ENCODE measurements at places on chromosomes 1 and 21.

GRCh38 chr21:14260174-14260764 lies 44.3 kb downstream of the RBM11 start:
- DNase-seq, result no peak

- DNase-seq, result no peak
Observed at GRCh38 chr1:227033880-227034279, 93.8 kb downstream of the COQ8A start.

DNA sequence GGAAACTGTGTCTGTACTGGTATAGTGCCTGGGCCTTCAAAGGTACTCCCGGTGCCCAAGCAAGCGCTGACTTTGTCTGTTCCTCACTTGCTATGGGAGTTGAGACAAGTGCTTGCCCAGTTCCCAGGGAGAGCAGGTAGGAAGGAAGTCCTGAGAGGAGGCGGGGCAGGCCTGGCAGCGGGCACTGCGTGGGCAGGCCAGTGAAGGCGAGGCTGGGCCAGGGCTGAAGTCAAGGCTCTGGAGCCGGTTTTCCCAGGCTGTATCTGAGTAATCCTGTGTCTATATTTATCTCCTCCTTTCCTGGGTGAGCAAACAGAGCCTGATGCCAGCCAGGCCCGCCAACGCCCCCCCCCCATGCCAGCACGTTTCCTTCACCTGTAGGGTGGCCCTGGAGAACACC lies 15.9 kb upstream of the EDN2 start:
- no peak for DNase-seq

DNA sequence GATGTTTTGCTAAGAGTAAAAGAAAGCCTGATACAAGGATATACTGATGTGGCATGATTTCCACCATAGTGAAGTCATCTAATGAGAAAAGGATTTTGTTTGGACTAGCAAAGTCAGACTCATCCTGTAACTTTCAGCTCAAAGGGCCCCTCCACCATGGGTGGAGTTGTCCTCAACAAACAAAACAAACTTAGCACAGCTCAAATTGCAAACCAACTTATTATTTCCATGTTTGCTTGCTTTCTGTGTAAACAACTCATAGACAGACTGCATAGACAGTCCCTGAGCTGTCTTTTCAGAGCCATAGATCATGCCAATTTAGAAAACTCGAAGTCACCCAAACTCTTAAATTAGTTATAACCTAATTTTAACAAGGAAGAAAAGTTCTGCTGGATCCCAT lies 69.4 kb upstream of the VAV3 start:
- no peak for DNase-seq

DNA sequence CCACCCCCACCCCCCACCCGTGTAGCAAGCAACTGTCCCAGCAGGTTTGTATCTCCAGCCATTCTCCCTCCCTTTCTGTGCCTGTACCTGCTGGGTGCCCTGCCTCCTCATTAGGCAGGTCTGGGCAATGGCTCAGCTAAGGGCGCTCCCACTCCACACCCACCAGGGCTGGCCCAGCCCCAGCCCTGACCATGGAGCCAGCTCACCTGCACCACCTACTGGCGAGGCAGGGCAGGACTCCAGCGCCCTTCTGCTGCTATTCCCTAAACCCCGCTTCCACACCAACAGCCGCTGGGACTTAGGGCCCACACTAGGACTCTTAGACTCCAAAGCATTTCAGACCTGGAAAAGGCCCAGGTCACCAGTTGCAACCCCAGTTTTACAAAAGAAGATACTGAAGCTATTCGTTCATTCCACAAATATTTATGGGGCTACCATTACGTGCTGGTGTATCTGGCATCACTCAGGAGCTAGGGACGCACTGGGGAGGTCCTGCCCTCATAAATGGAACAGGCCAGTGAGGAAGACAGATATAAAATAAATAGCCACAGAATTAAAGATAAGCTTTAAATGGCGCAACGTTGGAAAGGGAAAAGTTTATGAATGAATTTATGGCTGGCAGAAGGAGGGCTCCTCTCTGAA lies 24.0 kb downstream of the PGLYRP3 start:
- no peak for DNase-seq

DNA sequence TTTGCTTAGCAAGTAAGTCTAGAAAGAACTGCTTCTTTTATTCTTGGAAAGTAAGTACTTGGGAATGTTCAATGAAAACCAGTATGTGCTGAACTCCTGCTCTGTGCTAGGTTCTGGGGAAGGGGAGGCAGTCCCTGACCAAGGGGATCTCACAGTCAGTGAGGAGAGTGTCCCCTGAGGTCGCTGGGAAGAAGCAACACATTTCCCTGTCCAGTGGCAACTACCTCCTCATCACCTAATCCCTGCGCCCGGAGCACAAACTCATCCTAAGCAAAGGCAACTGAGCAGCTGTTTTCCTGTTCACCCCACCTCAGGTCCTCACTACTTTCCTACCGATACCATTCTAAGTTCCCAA lies 61.7 kb upstream of the ANGPTL1 start:
- DNase-seq, result no peak

DNA sequence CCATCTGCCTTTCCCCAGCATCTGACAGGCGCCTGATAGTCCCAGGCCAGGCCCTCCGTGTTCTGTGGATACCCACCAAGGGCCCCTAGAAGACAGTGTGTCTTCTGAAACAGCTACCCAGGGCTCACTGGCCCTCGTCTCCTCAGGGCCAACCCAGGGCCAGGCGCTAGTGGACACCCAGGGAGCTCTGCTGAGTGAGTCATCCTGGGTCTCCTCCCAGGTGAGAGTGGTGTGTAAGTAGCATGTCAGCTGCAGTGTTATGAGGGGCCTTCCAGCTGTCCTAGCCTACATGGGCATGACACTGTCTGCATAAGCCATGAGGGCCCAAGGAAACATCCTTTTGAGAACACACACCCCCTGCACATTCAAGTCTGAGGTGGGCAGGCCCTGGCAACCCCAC lies 36.7 kb downstream of the CHD5 start:
- DNase-seq, result no peak

DNA sequence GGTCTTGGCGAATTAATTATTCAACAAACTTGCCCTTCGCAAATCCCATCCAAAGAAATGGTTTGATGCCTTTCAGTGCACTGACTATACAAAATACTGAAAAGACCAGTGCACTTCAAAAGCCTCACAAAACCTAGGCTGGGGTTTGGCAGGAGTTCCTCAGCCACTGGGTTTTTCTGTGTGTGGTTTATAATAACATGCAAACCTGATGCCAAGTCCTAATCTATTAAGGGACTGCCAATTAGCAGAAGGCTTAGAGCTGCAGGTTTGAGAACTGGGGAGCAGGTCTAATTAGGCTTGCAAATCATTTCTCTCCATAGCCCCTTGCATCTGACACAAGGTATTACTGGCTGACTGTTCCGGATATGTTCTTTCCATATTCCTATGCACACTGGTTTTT lies 27.7 kb downstream of the PLPP3 start:
- no peak for DNase-seq

- DNase-seq, result no peak
Observed at GRCh38 chr1:92749024-92749634, 35.8 kb downstream of the EVI5 start.

DNA sequence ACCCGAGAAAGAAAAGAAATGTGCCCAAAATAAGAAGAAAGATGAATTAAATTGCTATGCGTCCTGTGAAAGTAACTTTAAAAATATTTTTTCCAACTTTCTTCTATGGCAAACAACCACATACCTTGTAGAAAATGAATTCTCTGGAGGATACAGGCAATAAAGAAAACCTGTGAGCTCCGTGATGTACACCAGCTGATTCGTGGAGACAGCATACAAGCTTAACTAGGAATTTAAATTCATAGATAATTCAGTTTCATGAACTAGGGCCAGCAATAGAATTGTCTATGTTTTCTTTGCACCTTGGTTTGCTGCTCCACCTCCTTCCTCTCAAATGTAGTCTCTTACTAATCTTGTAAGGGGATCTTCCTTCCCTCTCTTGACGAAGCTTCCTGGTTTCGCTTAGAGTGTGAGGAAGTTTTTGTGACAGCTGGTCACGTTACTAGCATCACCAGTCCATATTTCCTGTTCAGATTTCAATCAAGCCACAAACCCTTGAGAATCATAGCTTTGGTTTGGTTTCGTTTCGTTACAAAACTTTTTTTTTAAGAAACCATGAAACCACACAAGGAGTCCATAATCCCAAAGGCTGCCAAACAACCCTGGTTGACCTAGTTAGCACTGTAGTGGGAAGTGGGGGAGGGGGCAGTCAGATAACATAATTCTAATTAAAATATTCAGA lies 35.8 kb downstream of the GREM2 start:
- DNase-seq, result no peak

DNA sequence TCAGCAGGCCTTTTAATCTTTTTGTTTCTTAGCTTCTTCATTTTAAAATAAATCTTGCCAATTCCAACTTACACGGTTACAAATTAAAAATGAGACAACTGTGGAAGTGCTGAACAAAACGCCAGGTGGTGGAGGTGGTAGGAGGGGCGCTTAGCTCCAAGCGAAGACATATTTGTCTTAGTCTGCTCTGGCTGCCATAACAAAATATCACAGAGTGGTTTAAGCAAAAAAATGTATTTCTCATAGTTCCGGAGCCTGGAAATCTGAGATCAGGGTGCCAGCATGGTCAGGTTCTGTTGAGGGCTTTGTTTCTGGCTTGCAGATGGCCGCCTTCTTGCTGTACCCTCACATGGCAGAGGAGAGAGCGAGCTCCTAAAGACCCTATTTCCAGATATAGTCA lies 14.9 kb downstream of the IER5 start:
- no peak for DNase-seq

GRCh38 chr1:82441402-82441801 lies 640.7 kb downstream of the ADGRL2 start:
- no peak for DNase-seq

- no peak for DNase-seq
Observed at GRCh38 chr1:207500306-207500705, 4.3 kb downstream of the CR1 start.

GRCh38 chr1:119220991-119221390 lies 80.5 kb upstream of the WARS2 start:
- DNase-seq, result no peak

GRCh38 chr1:170068923-170069322 lies 5.6 kb downstream of the KIFAP3 start:
- no peak for DNase-seq

GRCh38 chr1:24764848-24765247 lies 19.6 kb downstream of the CLIC4 start:
- DNase-seq, result no peak

GRCh38 chr1:38997034-38997900 lies 6.2 kb downstream of the AKIRIN1 start:
- no peak for DNase-seq

GRCh38 chr1:18932879-18933278 lies 23.6 kb downstream of the IFFO2 start:
- DNase-seq, result no peak

GRCh38 chr1:41619511-41620364 lies 135.3 kb upstream of the EDN2 start:
- DNase-seq, result no peak

GRCh38 chr1:226575739-226576378 lies 27.3 kb downstream of the STUM start:
- DNase-seq, result no peak

GRCh38 chr1:40808444-40808843 lies 24.9 kb downstream of the KCNQ4 start:
- DNase-seq, result no peak

GRCh38 chr21:38438462-38438893 lies 59.8 kb downstream of the ERG start:
- DNase-seq, result no peak

GRCh38 chr1:8523666-8524206 lies 205.8 kb downstream of the SLC45A1 start:
- no peak for DNase-seq

All from stimulated activated CD8-positive, alpha-beta memory T cell treated with anti-CD3 and anti-CD28 coated beads, Interleukin-15, amount 100 ng/mL, for 24 hours (primary cell).